ENCODE measurements at places on chromosomes 11 and 22. TPM values are rescaled to one million over a fixed set of nuclear protein-coding genes. Genes with fewer than 3 reads are reported as not detected.
A peak's percentile ranks its signal among the peaks of the same experiment; 100 is the strongest.

Gene MRGPRX3
- total RNA-seq, result 0.21 TPM

Gene EP300
- total RNA-seq, result 115 TPM

Gene BTG4
- total RNA-seq, result not detected

Gene C11orf87
- total RNA-seq, result 0.46 TPM

DNA sequence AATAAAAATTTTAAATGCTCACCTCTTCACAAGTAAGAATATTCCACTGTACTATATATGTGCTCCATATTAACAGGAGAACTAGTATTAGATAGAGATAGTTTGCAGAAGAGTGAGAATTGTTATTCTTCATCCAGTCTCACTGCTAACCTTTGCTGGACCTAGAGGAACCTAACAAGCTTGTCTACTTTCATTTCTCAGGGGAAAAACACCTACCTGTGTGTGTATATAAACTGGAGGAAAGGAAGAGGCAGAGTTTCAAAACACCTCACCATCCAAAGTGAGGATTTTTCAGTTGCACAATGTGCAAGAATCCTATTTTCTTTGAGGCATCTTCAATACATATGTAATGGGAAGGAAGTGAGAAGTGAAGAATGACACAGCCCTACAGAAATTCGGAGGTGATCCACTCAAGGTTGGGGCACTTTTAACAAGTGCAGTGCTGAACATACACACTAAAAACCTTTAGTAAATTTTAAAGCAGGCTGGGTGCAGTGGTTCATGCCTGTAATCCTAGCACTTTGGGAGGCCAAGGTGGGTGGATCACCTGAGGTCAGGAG is 52.4 kb downstream of the SYTL2 start:
- DNase-seq, result no peak

- no peak for DNase-seq
These were observed 25.7 kb upstream of the TMPRSS4 start for GRCh38 chr11:118051136-118051610.

GRCh38 chr22:49664891-49665290 is 162.8 kb downstream of the BRD1 start:
- no peak for DNase-seq

GRCh38 chr22:45208993-45209838 is 31.5 kb downstream of the KIAA0930 start:
- DNase-seq, result peak; percentile 57

- DNase-seq, result no peak
These were observed 184.7 kb downstream of the CTTN start for GRCh38 chr11:70582886-70583641.

DNA sequence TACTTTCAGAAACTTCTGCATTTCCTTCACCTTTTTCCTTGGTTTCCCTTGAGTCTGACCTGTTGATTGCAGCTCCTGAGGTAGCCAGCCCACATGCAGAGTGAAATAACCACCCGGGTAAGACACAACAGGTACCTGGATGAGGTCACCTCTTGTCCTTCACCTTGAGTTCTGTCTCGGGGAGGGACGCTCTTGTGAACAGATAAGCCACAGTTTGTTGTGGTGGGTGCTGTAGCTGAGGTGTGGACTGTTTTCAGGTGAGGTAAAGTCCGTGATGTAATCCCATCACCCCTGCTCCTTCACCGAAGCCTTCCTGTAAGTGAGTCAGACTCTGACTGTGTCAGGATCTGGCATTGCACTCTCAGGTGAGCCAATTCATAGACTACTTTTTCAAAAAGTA is 183.1 kb downstream of the NAV2 start:
- no peak for DNase-seq
